ENCODE measurements at places on chromosomes 12 and 14.

GRCh38 chr14:34713681-34714319, 593 bp downstream of the CFL2 start:
- DNase-seq: no peak

GRCh38 chr12:27498761-27499160, 25.2 kb upstream of the PPFIBP1 start:
- no peak for DNase-seq

DNA sequence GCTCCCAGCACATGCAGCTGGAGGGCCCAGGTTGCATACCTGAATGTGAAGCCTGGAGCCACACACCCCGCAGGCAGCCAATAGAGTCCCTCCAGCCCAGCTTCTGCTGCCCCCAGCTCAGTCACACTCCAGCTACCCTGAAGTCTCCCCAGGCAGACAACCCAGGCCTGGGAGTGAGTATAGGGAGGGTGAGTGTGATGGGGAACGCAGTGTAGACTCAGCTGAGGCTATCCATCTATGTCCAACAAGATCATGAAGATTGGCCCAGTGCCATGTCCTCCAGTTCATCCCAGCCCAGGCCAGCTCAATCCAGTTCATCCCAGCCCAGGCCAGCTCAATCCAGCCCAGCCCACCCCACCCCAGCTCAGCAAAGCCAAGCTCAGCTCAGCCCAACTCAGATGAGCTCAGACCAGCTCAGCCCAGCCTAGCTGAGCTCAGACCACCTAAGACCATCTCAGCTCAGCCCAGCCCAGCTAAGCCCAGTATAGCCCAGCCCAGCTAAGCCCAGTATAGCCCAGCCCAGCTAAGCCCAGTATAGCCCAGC, 330.4 kb downstream of the TMEM121 start:
- no peak for DNase-seq

DNA sequence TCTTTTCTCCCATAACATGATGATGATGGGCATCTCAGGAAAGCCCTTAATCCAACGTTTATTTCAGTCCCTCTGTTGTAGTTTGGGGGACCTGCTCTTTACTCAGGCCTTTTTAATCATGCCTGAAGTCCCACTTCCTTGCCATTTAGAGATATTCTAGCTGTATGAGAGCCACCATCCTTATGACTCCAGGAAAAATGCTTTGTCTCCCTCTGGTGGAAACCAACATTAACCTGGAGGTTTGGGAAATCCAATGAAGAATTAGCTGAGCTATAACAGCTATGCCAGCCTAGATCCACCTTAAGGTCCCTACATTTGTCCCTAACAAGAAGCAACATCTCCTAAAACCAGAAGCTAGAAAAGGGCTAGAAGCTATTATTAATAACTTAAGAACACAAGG, 1399.1 kb downstream of the LRFN5 start:
- no peak for DNase-seq
